Stimulated activated CD8-positive, alpha-beta memory T cell treated with anti-CD3 and anti-CD28 coated beads, Interleukin-4, amount 100 ng/mL, for 1 hour (primary cell): ENCODE measurements at places on chromosomes 5 and 9.

DNA sequence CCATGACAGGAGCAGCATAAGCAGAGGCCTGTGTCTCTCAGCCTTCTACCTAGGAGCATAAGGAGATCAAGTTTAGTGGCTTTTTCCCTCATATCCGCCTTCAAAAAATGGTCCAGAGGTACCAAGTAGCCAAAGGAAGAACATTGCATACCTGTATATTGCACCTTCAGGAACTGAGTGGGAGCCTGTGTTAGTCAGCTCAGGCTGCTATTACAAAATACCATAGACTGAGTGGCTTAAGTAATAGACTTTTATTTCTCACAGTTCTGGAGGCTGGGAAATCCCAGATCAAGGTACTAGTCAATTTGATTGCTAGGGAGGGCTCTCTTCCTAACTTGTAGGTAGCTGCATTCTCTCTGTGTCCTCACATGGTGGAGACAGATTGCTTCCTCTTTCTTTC is 597.4 kb upstream of the PTGER4 start:
- DNase-seq = no peak

DNA sequence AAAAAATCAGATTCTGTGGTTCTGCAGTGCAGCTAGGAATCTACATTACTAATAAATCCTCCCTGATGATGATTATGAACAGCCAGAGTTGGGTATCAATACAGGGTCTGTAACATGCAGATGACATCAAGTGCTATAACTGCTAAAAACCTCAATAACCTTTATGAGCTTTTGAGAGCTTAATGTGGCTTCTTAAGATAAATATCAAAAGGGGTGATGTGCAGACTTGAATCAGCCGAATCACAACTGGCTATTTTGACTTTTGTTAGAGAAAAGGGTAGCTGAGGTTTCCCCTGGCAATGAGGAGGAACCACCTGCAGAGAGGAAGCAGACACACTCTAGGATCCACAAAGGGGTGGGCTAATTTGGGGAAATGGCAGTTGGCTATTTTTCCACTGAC is 30.2 kb downstream of the CAPSL start:
- DNase-seq = no peak

- DNase-seq = no peak
Observed at GRCh38 chr5:166286832-166287231, 2004.6 kb upstream of the WWC1 start.

DNA sequence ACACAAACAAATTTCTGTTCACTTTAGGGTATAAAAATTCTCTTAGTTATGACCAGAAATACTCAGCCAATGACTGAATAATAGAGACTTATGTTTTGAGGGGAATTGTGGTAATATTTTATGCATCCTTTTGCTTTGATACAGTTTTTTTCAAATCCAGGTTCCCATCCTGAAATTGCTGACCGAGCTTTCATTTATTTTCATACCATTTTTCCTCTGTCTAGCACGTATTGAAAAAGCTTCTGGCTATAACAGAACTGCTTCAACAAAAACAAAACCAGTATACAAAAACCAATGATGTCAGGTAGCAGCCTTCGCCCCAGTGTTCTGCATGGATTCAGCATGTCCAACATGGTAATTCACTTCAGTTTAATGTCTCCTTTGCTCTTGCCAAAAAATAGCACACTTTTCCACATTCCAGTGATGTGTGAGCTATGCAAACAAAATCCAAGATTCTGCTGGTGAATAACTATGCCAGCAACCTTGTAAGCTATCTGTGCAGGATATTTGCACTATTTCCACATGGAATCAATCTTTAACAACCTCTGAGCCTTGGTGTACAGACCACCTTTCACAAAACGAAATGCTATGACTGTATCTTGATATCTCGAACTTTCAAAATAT is 22.0 kb downstream of the CCNH start:
- DNase-seq = no peak

GRCh38 chr5:180516440-180516839 is 22.3 kb downstream of the CNOT6 start:
- no peak for DNase-seq

- no peak for DNase-seq
Observed at GRCh38 chr5:74765929-74766328, 988 bp downstream of the GFM2 start.

- DNase-seq = no peak
Observed at GRCh38 chr9:31674264-31674663, 710.2 kb upstream of the ACO1 start.

DNA sequence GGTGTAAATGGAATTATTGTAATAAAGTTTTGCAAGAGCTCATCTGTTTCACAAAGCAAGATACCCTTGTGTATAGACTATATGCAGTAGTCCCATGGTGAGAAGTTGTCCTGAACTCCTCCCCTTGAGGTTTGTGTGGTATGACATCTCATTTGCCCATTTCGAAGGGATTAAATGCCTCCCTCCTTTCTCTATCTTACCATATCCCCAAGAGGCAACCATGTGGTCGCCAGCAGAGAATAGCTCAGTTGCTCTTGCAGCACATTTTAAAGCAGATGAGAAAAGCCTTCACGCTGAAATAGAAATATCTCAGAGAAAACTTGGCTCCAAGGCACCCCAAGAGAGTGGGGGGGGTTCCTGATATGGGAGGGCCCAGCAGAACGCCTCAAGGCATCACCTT is 4.6 kb downstream of the SEMA6A start:
- no peak for DNase-seq

DNA sequence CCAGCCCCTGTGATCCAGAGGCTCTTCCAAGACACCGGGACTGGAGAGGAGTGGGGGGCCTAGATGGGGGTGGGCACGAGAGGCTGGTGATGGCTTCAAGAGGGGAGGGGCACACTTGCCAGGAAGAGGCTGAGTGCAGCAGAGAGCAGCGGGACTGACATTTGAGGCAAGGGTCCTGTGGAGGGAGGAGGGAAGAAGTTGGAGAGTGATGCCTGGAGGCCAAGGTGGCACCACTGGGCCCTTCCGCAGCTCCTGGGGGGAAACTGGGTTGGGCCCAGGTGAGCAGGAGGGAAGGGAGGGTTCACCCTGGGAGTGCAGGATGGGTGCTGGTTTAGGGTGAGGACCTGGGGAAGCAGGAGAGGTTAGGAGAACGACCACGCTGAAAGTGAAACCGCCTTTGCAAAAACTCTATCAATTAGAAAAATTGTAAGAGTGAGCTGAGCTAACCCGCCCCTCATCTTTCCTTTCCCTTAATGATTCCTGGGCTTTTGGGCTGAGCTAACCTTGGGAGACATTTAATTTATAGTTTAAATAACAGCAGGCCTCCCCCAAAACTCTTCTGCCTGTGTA is 26.2 kb downstream of the ABO start:
- no peak for DNase-seq

- DNase-seq = peak; percentile 47
Observed at GRCh38 chr5:39209924-39210323, 9.4 kb downstream of the FYB1 start.

- DNase-seq = no peak
Observed at GRCh38 chr9:90645721-90646120, 3.1 kb upstream of the DIRAS2 start.

DNA sequence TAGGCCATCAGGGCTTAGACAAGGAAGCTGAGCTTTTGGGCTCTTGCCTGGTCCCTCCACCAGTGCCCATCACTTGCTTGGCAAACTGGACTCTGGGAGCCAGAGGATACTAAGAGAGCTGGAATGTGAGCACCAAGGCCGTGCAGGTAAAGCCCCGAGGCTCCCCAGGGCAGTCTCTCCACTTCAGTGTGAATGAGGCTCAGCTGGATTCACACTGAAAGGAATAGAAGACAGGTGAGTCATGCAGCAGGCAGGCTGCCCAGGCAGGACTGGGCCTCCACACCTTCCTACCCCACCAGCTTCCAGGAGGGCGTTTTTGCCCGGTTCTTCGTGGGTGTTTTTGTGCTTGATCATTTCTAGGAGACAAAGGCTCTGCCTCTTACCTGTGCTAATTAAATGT is 7.3 kb upstream of the CTSV start:
- no peak for DNase-seq

GRCh38 chr9:93683331-93684134 is 107.1 kb downstream of the PHF2 start:
- no peak for DNase-seq

GRCh38 chr9:131875828-131876485 is 136.1 kb upstream of the RAPGEF1 start:
- no peak for DNase-seq

- DNase-seq = no peak
Observed at GRCh38 chr9:82538634-82539033, 524.3 kb downstream of the RASEF start.

- DNase-seq = no peak
Observed at GRCh38 chr5:40355846-40356245, 323.9 kb upstream of the PTGER4 start.

DNA sequence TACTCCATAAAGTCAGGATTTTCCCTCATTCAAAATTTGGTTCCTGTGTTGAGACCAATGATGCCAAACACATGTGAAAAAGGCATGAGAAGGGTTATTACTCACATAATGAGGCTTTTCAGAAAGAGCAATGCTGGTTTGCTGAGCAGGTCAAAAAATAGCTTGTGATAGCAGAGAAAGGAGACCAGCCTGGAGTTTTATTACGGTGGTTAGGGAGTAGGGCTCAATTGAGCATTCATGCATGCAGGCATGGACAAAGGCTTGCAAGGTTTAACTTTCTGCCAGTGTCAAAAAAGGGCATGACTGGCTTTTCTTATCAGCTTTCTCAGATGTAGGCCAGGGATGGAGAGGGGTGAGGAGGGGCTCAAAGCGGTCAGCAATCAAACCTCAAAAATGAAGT is 628.3 kb downstream of the DNAH5 start:
- DNase-seq = no peak

DNA sequence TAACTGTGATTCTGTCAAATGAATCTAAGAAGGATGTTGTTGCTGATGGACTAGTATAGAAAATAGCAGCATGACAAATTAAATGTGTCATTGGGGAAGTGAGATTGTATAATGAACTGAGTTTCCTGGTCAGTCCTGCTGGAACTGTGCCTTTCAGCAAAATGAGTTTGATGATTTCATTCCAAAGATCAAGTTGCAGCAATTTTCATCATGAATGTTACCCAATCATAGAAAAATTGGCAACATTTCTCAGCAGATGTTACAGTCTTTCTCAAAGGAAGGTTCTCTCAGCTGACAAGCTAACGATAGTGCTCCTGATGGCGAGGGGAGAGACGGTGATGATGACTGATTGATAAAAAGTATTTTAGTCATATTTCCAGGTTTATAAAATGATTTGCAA is 10.7 kb downstream of the PCDHAC2 start:
- DNase-seq = no peak

DNA sequence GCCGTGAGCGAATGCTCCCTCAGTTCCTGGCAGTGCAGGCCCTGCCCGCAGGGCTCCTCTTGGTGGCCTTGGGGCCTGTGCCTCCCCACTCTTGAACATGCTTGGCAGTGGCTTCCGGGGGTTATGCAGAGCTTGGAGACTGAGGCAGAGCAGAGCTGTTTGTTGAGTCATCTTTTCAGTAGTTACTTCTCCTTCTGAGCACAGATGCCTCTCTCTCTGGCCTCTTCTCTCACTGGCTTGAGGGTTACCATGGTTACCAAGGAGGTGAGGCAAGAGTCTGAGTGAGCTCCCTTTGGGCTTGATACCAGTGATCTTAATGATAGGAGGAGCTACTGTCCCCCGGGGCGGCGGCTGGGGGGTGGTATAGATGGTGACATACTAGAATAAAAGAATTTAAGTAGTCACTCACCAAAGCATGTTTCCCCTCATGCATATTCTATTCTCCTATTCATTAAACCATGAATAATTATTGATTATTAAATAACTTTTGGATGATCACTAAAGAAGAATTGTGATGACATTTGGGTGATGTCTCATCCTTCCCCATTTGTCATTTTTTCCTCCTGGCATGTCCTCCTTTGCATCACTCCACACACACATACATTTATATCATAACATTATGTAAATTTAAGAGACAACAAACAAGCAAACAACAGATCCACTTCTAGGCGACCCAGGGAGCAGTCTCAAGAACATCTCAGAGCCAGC is 111.1 kb downstream of the ARHGAP26 start:
- no peak for DNase-seq

GRCh38 chr9:89405826-89406225 is 87.5 kb downstream of the SECISBP2 start:
- DNase-seq = no peak
